ENCODE measurements at places on chromosomes 5 and 9.

DNA sequence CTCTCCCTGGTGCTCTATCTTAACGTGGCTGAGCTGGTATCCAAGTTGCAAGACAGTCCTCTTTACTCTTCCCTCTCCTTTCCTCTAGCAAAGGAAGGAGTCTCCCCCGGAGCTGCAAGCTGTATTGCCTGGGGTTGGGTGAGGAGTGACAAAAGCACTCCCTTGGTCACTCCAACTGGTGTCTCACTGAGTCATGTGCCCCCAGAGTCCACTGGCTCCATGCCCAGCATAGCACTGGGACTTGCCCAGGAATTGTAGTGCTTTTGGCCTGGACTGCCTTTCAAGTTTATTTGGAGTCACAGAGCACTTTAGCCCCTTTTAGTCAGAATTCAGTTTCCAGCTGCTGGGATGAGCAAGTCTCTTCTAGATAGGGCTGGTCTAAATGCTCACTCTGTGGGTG, 82.6 kb upstream of the FST start:
- DNase-seq = no peak

- DNase-seq = peak; percentile 76
Observed at GRCh38 chr9:128007566-128008138, 26.9 kb upstream of the EEIG1 start.

DNA sequence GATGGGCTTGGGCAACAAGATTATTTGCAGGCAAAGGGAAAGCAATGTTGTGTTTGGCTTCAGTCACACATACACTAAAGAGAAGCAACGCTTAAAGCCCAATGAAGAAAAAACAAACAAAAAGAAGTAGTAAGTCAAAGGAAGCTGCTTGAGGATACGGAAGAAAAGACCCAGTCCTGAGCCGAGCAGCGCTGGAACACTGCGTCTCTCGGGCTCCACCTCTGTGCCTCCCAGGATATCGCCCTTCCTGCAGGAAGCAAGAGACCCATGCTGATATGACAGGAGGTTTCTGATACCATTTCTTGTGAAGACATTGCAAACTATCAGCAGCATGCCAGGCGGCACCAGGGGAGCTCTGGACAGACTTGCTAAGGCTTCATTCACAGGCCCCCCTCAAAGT, 9.9 kb downstream of the GNAQ start:
- no peak for DNase-seq

- no peak for DNase-seq
Observed at GRCh38 chr5:109234381-109234780, 175.4 kb downstream of the PJA2 start.

DNA sequence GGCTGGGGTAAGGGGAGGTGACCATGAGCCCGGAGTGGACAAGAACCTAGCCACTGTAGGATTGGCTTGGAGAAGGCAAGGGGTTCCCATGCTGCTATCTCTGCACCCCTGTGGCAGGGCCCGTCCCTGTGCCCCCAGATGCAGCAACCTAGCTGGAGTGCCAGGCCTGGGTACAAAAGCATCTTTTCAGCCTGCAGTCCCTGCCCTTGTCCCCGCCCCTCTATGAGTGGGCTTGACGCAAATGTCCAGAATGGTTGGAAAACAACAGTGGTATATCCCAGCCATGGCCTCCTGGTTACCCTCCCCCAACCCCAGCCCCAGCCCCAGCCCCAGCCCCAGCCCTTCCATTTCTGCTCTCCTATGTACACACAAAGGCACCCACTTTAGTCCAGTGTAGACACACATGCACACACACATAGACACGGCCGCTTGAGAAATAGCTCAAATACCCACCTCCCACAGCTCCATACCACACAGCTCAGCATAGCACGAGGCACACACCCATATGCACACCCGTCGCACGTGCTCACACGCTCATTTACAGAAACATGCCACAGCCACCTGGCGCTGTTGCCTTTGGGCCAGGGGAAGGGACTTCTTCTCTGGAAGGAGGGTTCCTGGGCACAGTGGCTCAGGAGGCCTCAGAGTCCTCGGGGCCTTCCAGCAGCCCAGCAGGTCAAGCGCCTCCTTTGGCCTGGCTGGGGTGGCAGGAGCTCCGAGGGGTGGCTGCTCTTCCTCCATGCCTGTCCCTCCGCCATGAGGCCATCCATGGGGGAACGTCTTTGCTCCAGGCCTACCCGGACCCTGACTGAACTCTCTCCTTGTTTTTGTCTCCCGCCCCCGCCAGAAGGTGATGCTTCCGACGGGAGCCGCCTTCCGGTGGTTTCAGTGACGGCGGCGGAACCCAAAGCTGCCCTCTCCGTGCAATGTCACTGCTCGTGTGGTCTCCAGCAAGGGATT, 34.1 kb downstream of the CXXC5 start:
- no peak for DNase-seq

GRCh38 chr9:38355115-38355514, 37.4 kb upstream of the ALDH1B1 start:
- DNase-seq = no peak

GRCh38 chr9:93569621-93570174, 6.7 kb upstream of the PHF2 start:
- no peak for DNase-seq

DNA sequence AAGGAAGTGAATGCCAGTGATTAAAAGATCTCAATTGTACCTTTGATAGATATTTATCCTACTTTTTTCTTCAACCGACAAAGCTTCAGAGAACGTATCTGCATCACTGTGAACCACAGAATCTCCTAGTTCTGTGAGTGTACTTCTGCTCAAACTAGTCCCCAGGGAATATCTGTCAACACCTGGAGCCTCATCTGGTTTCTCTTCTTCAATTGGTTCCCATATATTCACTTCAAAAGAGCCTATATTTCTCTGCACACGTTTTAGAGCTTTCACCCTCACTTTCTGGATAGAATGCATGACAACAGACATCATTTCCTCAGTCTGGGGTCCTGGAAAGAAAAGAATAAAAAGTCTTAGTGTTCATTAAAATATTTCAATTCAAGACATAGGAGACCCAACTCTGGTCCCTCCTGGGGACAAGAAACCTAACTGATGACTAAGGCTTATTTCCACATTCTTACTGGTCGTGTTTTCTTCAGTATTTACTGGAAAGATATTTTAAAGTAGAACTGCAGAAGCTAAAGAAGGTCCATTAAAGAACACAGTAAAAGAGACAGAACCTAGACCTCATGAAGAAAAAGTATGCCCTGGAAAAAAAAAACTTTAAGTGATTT, 64.3 kb downstream of the CPLANE1 start:
- DNase-seq = no peak

DNA sequence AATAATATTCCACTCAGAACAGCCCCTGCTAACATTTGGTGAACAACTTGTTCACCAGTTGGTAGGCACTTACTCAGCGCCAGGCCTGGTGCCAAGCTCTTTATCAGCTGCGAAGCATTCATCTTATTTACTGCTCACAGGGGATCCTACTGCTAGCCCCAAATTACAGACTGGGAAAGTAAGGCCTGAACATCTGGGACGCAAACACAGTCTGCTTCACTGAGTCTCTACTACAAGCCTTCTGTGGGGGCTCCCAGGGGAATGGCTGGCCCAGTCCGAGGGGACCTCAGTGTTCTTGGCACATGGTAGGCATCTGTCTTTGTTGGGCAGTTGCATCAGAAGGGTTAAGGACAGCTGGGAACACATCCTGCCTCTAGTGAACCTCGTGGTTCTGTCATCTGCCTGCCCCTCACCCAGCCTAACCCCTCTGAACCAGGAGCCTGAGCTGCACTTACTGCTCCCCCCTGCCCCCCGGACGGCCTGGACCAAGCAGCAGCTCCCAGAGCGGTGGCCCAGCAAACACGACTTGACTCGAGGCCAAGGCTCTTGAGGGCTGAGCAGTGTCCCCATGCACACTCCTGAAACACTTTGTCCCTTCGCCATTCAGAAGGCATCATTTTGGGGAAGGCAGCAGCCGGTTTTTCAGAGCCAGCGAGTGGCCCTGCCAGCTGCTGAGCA, at the start of gene PHYHD1:
Gene PHYHD1, plus strand, starts transcription at position 602 of the 678 bp plus-strand sequence. CDS start 1,342 bp downstream, outside the sequence.
- DNase-seq = no peak

GRCh38 chr5:105428451-105429380, 1866.1 kb upstream of the NUDT12 start:
- no peak for DNase-seq

- no peak for DNase-seq
Observed at GRCh38 chr5:75108931-75109596, 56.7 kb upstream of the GCNT4 start.

- no peak for DNase-seq
Observed at GRCh38 chr5:31935496-31936369, 238.4 kb downstream of the GOLPH3 start.

GRCh38 chr5:91176288-91177016, 206.7 kb downstream of the ARRDC3 start:
- no peak for DNase-seq

DNA sequence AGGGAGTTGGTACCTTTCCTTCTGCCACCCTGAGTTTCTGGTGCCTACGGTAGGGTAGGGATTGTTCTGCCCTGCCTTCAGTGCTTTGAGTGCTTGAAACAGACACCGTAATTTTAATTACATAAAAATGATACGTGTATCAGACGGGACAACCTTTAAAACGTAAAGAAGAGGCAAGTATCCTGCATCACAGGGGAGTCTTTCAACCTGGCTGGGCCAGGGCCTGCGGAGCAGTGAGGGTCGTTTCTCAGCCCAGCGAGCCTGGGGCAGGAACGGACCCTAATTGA, 483 bp upstream of the DAB2IP start:
- DNase-seq = no peak

- DNase-seq = no peak
Observed at GRCh38 chr5:45532826-45533624, 163.2 kb downstream of the HCN1 start.

- no peak for DNase-seq
Observed at GRCh38 chr5:63097286-63097685, 518.7 kb downstream of the LRRC70 start.

DNA sequence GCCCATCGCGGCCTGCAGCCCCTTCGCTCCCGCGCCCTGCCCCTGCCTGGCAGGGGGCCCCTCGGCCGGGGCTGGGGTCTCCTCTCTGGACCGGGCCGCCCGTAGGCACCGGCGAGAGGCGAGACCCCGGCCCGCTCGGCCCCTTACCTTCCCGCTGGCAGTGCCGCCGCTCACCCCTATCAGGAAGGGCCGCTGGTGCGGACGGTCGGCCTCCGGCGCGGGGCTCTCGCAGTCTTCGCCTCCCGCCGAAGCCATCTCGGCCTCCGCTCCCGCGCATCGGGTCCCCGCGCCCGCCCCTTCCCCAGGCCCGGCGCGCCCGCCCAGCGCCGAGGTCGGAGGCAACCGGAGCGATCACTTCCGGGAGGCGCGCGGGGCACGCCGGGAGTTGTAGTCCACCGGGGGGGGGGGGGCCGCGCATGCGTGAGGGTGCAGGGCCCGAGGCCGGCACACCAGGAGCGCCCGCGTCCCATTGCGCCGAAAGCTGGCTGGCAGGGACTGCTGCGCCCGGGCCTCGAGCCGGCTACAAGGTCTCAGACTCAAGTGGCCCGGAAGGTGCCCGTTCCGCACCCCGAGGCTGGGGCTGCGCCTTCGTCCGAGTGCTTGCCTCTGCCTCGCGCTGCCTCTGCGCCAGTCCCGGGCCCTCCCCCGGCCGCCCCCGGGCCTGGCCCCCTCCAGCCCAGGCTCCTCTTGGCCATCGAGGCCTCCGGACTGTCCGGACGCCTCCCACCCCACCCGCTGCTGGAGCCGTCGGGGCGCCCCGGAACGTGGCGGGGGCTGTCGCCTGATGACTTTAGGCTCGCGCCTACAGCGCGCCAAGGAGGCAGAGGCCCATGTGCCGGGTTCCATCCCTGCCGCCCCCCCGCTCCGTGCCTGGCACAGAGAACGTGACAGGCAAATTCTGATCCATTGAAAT, at the start of gene UCK1:
Gene UCK1, minus strand, starts transcription at position 344 of the 913 bp plus-strand sequence. Its CDS starts 89 bp downstream, at position 255.
- peak; percentile 39 for DNase-seq

- DNase-seq = no peak
Observed at GRCh38 chr5:145118611-145119010, 716.5 kb downstream of the PRELID2 start.

- no peak for DNase-seq
Observed at GRCh38 chr5:95870105-95870672, 47.7 kb upstream of the GLRX start.

DNA sequence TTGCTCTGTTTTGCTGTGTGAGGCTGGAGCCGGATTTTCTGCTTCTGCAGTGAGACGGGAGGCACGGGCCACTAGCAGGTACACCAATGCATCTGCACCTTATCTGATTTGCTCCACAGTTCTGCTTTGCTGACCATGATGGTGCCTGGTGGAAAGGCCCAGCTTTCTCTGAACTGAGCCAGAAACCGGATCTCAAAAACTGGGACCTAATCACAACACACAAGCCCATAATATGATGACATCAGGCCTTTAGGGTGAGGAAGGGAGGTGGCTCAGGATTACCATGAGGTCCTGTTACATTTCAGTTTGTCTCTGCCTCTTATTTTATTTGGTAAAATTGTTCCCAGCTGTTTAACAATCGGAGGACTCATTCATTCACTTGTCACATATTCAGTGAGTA, 49.8 kb downstream of the FGF1 start:
- no peak for DNase-seq

- no peak for DNase-seq
Observed at GRCh38 chr5:147168578-147169327, 66.1 kb upstream of the STK32A start.

GRCh38 chr5:17046320-17046719, 110.2 kb upstream of the MYO10 start:
- no peak for DNase-seq

- DNase-seq = no peak
Observed at GRCh38 chr9:92534204-92534603, 1.6 kb downstream of the ECM2 start.

GRCh38 chr5:171427318-171428167, 8.1 kb downstream of the FGF18 start:
- DNase-seq = no peak

DNA sequence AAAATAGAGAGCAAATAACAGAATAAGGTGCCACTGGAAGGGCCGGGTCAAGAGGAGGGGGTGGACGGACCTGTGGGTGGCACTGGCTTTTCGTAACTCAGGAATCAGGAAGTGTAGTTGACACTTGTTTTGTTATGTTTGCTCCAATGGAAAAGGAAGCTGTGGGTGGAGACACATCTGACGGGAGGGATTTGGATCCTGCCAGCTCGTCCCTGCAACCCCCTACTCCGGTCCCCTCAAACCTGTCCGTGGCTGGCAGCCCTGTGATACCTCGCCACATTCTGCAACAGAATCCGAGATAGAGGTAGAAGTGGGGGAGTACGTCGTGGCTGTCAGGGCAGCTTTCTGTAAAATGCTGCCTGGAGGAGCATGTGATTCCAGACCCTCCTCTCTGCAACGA, 104.2 kb upstream of the IER5L start:
- no peak for DNase-seq
